ENCODE measurements at places on chromosomes 2 and 18. TPM values are rescaled to one million over a fixed set of nuclear protein-coding genes. Genes with fewer than 3 reads are reported as not detected.

- DNase-seq: no peak
These were observed 34.8 kb downstream of the SNTG2 start for GRCh38 chr2:985317-985898.

DNA sequence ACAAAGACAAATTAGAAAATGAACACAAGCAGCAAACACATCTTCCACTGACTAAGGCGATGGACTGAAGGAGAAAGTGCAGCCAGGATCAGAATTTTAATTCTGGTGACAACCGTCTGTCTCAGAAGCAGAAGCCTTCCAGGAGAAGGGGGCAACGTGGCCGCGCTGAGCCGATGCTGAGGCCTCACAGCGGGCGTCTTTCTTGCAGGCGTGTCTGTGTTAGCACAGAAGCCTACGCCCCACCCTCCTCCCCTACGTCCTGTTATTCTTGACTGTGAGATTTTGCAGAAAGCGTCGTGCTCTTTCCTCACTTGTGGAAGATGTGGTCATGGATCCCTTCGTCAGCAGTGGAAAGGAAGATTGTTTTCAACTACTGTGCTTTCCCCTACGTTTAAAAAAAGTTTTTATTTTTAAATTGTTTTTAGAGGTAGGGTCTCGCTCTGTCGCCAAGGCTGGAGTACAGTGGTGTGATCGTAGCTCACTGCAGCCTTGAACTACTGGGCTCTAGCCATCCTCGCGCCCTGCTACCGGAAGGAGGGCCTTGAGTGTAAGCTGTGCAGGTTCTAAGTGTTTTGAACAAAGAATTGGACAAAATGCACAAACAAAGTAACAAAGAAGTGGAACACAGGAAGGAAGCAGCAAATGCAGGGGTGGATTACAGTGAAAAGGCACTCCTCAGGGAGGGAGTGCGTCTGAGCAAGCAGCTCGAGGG, 422.0 kb downstream of the GALR1 start:
- DNase-seq: no peak

- DNase-seq: no peak
These were observed 143.6 kb downstream of the TDRD15 start for GRCh38 chr2:21267232-21267835.

DNA sequence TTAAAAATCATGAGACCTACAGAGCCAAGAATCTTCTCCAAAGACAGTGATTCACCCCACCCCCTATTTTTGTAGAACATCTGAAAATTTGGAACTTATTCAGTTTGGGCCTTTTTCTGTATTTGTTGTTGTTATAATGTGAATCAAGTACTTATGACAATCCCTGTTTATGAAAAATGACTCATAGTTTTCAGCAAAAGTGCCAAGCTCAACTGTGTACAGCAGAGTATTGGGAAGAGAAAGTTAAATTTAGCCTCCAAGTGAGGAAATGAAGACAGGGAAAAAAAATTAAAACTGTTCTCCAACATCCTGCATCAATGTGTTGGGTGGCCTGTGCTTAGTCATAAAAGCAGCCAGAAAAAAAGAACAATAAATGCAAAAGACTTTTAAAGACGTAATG, 46.2 kb downstream of the LRATD1 start:
- DNase-seq: no peak

- DNase-seq: peak; percentile 90
These were observed 65.8 kb upstream of the ATL2 start for GRCh38 chr2:38442643-38443541.

NAT8 gene
- total RNA-seq: not detected

SEPTIN10 gene
- 149 TPM for total RNA-seq

FAP gene
- 1.9 TPM for total RNA-seq

OR6B2 gene
- not detected for total RNA-seq

DSEL gene
- total RNA-seq: 6.8 TPM

Measured in A172 (cell line).